ENCODE measurements at places on chromosomes 2 and 18. TPM values are rescaled to one million over a fixed set of nuclear protein-coding genes. Genes with fewer than 3 reads are reported as not detected.

The TUBA3D gene
- polyA plus RNA-seq = 0.57 TPM

The DUSP2 gene
- polyA plus RNA-seq = 3.2 TPM

The CCDC93 gene
- polyA plus RNA-seq = 35.4 TPM

The CAPN13 gene
- polyA plus RNA-seq = 1.7 TPM

The RAB6D gene
- 2.0 TPM for polyA plus RNA-seq

The DES gene
- polyA plus RNA-seq = 7.4 TPM

The IKZF2 gene
- 9.1 TPM for polyA plus RNA-seq

- DNase-seq = no peak
These were observed 181.8 kb downstream of the SNTG2 start for GRCh38 chr2:1132328-1132969.

- no peak for DNase-seq
These were observed 216.6 kb downstream of the RTP5 start for GRCh38 chr2:242085941-242086621.

- DNase-seq = no peak
These were observed 1341.8 kb upstream of the NXPH2 start for GRCh38 chr2:140122001-140122400.

- no peak for DNase-seq
These were observed 14.5 kb downstream of the RPS27A start for GRCh38 chr2:55247025-55247424.

DNA sequence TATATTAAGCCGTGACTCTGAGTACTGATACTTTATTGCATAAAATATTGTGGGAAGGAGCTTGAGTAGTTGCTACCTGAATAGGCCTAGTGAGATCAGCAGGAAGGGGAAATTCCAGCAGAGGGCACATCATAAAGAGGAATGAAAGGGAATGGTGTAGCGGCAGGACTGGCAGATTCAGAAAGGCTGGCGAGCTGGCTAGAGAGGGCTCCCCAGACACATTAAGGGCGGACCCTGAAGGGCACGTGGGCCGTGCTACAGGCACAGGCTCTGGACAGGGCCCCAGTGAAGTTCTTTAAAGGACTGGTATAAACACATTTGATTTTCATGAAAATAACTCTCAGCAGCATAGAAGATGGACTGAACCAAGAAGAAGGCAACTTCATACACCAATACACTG lies 43.0 kb downstream of the PTPN2 start:
- DNase-seq = no peak

- DNase-seq = no peak
These were observed 104.4 kb downstream of the CTIF start for GRCh38 chr18:48643262-48643661.

DNA sequence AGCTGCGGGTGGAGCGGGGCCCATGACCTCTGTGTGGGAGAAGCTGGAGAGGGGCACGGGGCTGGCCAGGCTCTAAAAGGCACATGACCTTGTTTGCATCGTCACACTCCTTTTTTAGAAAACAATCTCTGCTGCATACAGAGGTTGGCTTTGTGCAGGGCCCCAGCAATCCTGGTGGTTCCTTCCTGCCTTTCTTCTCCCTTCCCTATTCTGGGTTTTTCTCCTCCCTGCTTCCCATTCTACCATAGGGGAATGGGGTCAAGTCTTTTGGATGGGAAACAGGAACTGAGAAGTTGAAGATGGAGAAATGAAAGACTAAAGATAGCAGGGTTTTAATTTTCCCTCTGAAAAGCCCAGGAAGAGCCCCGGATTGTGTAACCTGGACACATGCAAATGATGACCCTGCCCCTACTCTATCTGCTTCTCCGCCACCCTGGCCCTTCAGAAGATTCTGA lies 53.9 kb downstream of the ASAP2 start:
- DNase-seq = no peak

DNA sequence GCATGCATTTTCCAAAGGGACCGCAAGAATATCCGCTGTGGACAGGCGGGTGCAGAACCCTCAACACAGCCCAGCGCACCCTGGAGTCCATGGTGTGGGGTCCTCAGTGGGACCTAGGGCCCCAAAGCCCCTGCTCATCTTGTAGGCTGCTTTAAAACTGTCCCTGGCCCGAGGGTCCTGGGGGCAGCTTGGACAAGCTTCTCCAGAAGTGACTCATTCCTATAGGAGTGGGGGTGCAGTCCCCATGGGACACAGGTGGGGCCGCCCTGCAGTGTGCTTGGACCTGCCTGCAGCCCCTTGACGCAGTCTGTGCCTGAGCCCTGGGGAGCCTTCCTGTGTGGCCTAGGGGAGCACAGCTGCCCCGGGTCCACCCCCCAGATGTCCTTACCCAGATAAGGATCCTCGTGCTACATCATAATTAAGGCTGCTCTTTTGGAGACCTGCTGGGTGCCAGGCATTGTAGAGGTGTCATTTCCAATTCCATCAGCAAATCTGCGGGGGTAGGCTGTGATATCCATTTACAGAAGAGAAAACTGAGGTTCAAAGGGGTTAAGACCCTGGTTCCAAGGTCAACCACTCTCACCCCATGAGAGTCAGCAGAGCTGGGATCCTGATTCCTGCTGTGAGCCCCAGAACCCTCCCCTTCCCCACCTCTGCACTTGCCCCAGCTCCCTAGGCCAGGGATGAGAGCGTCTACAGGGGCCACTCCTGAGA lies 1.7 kb upstream of the HS6ST1 start:
- DNase-seq = no peak

DNA sequence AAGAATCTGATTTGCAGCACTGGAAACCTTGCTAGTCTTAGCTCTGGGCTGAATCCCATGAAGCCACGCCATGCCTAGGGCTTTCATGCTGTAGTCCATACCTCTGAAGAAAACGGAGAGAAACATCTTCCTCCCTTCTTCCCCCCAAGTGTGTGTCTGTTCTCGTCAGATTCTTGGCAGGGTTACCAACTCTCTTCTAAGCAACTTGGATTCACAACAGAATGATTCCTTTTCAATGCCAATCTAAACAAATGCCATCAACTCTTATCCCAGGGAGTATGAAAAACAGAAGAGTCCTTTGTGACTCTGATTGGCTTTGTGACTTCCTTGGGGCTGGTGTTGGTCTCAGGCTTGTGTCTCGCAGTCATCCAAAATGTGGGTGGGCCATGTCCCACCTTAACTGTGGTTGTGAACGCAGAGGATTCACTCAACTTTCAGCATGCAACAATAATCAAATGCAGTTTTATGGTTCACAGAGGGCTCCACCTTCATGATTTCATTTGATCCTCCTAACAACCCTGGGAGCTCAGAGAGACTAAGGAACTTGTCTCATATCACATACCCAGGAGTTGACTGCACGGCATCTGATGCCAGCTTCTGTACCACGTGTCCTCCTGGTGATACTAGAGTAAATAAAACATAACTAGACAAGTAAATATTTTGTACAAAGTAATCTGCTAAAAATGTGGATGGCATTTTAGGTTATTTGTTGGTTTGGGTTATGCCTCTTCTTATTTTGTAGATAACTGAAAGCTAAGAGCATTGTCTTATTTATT lies 186.0 kb upstream of the TNP1 start:
- DNase-seq = no peak

DNA sequence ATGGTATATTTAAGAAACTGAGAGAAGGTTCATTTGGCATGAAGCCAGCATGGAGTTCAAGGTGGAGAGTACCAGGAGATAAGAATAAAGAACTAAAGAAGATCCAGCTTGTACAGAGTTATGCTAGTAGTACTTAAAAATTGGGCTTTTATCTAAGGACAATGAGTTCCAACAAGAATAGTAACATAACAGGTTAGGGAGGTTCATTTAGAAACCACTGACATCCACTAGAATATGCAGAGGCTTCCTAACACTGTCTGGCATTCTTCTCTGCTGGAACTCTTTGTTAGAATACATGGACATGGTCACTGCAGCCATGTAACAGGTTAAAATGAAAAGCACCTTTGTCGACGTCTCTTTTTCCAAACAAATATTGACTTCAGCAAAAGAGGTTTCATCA lies 42.6 kb upstream of the DSC1 start:
- DNase-seq = no peak

DNA sequence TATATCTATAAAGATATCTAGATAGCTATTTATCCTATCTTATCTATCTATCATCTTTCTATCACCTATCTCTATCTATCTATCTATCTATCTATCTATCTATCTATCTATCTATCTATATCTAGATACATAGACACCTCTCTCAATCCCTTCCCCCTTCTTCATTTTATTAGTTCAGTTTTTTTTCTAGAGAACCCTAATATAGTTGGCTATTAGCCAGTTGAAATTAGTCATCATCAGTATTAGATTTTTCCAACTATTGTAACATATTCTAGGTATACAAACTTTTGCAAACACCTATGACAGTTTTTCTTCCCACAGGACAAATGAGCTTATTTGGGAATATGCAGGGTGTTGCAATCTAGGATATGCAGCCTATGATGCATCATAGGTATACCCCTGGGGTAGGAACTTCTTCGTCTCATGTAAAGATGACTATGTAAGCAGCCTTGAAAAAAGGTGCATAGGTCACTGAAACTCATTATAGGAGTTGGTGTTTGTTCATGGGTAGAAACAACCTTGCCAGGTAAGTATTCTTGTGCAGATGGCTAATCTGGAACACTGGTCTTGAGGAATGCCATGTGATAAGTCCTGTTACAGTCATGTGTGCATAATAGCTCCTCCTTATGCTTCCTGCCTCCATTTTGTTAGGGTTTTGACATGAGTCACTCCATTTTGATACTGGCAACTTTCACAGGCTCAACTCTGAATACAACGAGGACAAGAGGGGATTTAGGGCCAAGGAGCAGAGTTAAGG lies 160.7 kb upstream of the ZSWIM2 start:
- no peak for DNase-seq

DNA sequence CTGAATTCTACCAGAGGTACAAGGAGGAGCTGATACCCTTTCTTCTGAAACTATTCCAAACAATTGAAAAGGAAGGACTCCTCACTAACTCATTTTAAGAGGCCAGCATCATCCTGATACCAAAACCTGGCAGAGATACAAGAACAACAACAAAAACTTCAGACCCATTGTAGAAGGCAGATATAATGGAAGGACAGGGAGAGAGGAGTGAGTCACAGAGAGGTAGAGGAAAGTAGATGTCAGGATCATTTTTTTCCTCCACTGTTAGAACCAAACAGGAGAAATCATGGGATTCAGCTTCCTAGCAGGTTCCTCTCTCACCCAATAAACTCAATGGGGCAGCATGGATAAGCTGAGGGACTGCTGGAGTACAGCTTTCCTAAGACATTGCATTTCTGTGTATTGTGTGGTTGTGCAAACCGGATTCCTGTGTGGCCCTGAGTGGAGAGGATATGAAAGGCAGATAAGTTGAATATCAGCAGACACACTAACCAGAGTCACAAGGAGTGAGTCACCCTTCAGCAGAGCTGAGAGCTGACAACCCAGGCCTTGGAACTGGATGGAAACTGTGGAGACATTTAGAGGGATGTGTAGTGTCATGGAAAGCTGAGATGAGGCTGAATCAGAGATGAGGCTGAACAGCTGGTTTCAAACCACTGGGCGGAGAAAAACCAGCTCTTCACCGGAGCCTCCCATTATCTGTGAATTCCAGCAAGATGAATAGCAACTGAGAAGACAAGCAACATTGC lies 60.9 kb upstream of the MMADHC start:
- DNase-seq = no peak

DNA sequence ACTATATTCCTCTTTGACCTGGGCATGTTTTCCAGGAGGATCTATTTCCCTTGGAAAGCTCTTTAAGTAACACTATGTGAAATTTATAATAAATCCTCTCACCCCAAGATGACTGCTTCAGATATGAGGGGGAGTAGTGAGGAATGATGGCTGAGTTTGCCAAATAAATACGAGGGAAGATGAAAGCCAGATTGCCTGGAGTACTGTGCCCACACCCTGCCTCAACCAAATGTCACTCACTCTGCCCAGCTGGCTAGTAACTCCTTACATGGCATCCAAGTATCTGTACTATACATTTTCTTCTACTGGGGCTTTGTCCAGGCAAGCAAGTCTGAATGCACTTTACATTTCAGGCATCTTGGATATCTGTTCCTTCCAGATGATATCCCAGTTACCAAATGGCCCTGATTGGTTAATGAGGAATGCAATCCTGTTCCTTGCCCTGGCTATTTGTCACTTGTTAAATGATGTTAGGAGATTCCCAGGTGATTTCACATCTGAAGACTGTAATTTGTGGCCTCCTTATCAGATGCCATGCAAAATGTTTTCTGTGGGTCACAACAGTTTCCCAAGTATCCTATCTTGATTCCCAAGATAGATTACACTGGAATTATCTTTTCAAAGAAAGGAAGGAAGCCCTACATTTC lies 191.8 kb downstream of the IKZF2 start:
- no peak for DNase-seq

DNA sequence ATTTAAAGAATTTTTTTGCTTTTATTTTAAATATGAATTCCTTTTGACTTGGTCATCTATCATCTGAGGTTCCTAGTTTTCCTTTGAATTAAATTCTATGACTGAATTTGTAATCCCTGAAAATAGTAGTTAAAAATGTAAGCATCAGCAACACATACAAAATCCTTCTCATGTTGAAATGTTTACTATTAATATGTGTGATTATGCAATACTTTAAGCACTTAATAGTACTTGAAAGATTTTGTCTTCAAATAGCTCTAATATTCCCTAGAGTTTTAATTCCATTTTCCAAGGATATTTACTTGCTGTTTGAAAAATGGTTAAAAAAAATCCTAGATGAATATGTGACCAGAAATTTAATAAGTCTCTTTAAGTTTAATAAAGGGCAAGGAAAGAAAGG lies 26.6 kb upstream of the SPATS2L start:
- DNase-seq = no peak

GRCh38 chr2:154532763-154533162 lies 165.7 kb upstream of the KCNJ3 start:
- DNase-seq = no peak

DNA sequence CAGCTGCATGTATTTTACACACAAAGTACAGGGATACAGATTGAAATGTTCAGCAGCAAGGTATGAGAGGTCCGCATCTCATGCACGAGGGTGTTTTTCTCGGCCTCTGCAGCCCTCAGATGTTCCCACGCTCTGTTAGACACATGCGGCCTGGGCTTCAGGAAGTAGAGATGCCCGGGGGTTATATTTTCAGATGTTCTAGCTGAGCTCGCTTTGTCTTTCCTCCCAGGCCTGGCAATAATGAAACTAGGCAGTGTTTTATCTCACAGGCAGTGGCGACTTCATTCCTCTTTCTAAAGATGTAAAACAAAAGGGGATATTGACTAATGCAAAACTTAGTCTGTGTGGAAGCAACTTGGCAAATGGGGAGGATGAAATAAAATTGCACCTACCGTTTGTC lies 190.7 kb downstream of the GBX2 start:
- DNase-seq = no peak

GRCh38 chr18:75317300-75317699 lies 106.7 kb downstream of the TSHZ1 start:
- DNase-seq = no peak

GRCh38 chr2:19114754-19115231 lies 243.6 kb downstream of the OSR1 start:
- DNase-seq = no peak

GRCh38 chr18:76928179-76928868 lies 106.0 kb downstream of the ZNF236 start:
- DNase-seq = no peak

- no peak for DNase-seq
These were observed 4.3 kb upstream of the NBAS start for GRCh38 chr2:15565392-15565791.

GRCh38 chr18:7467708-7468466 lies 99.2 kb upstream of the PTPRM start:
- DNase-seq = no peak
